ENCODE measurements at places on chromosomes 4 and X.
A peak's percentile ranks its signal among the peaks of the same experiment; 100 is the strongest.

GRCh38 chrX:100928660-100929613 is at the start of gene XKRX:
Gene XKRX, minus strand, starts transcription at chrX:100928917. Its CDS starts 613 bp downstream, at chrX:100928304.
- DNase-seq = no peak

GRCh38 chr4:77344001-77344400 is 187.0 kb downstream of the CCNG2 start:
- no peak for DNase-seq

GRCh38 chrX:31702222-31702621 is 630.4 kb upstream of the FTHL17 start:
- no peak for DNase-seq

- DNase-seq = no peak
Measured at GRCh38 chr4:120263618-120264017, 197.0 kb upstream of the MAD2L1 start.

DNA sequence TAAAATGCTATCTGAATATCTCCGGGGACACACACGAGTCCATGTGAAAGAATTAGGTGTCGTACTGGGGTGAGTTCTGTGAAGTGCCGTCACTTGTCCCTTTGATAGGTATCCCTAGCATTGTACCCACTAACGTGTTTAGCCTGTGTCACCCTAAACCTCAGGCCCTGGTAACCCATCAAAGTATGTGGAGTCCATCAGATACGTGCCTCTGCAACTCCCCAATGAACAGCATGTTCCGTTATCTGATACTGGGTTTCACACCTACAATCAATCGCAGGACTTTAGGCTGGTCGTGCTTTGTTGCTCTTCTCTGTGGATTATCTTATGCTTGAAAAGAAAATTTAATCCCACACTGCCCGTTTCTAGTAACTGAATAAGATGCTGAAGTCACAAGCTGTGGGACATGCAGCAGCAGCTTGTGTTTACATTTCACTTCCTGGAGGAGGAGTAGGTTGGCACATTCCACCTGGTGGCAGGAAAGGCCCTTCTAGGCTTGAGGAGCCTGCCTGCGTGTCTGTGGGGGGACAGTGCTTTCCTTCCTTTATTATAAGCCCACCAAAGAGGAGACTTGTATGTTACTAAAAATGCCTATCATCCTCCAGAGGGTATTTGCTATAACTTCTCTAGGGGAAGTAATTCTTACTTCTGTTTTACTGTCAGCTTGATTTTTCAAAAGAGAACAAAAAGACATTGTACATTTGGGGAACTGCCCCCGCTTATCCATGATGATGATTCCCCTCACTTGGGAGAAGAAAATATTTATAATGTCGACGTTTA is 127.2 kb downstream of the FNIP2 start:
- no peak for DNase-seq

- no peak for DNase-seq
Measured at GRCh38 chr4:20621476-20621875, 78.8 kb upstream of the PACRGL start.

- no peak for DNase-seq
Measured at GRCh38 chrX:136714626-136715599, 65.8 kb downstream of the ARHGEF6 start.

- DNase-seq = no peak
Measured at GRCh38 chr4:569958-570667, 6.0 kb downstream of the TMEM271 start.

- DNase-seq = no peak
Measured at GRCh38 chrX:53580742-53581504, 105.6 kb downstream of the HUWE1 start.

DNA sequence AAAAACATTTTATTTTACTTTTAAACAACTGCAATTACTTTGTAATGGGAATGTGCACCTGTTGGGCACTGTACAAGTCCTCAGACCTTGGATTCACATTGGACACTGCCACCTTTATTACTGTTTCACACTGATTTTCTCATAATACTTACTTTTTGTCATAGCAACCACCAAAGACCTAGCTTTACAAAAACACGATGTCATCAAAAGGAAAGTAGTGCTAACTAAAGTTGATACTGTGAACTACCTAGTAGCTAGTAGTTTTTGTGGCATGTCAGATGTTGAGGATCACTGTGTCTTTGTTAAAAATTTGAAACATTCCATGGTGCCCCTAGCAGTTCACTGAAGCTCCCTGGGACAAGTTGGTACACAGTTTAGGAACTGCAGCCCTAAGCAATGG is 62.9 kb upstream of the HOPX start:
- no peak for DNase-seq

GRCh38 chr4:184808713-184809050 is 17.1 kb downstream of the ACSL1 start:
- no peak for DNase-seq

DNA sequence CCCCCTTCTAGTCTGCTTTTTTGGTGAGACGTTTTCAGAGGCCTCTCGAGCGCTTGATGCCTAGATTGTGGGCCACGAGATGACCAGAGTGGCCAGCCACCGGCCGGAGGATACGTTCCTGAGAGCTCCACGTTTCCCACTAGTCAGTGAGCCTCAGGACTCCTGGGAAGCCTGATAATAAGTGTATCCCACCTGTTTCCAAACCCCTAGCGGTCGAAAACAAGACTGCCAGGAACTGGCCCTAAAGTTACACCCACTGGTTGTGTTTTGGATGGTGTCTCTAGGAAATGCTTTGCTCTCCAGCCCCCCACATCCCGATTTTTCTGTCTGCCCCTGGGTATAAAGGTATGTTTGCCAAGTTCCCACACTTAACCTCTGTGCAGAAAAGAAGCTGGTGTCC is 4.6 kb upstream of the RS1 start:
- no peak for DNase-seq

- DNase-seq = no peak
Measured at GRCh38 chr4:68859655-68860054, 43.9 kb downstream of the UGT2B10 start.

DNA sequence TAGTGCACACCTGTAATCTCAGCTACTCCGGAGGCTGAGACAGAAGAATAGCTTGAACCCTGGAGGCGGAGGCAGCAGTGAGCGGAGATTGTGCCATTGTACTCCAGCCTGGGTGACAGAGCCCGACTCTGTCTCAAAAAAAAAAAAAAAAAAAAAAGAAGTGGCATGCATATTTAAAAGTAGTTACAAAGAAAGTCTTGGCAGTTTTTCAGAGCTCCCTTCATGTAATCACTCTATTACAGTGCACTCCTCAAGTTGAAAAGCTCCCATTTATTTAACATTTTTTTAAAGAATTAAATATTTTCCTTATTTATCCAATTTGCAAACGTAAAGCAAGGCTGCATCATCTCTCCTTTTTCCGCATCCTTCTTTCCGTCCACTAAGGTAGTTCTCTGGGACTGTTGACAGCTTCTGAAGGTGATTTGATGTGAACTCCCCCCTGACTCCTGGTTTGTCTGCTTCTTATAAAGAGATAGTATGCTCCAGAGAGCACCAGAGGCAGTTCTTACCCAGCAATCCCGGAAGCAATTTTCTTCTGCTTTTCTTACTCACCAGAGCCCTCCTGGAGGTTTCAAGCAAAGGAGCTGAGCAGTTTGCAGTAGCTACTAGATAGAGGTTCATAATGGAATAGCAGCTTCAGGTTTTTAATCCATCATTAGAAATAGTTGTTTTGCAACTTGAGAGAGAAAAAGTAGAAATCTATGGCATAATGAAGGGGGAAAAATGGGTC is 151.0 kb downstream of the PALLD start:
- DNase-seq = no peak

GRCh38 chr4:97819294-97819693 is 324.0 kb downstream of the STPG2 start:
- DNase-seq = no peak

DNA sequence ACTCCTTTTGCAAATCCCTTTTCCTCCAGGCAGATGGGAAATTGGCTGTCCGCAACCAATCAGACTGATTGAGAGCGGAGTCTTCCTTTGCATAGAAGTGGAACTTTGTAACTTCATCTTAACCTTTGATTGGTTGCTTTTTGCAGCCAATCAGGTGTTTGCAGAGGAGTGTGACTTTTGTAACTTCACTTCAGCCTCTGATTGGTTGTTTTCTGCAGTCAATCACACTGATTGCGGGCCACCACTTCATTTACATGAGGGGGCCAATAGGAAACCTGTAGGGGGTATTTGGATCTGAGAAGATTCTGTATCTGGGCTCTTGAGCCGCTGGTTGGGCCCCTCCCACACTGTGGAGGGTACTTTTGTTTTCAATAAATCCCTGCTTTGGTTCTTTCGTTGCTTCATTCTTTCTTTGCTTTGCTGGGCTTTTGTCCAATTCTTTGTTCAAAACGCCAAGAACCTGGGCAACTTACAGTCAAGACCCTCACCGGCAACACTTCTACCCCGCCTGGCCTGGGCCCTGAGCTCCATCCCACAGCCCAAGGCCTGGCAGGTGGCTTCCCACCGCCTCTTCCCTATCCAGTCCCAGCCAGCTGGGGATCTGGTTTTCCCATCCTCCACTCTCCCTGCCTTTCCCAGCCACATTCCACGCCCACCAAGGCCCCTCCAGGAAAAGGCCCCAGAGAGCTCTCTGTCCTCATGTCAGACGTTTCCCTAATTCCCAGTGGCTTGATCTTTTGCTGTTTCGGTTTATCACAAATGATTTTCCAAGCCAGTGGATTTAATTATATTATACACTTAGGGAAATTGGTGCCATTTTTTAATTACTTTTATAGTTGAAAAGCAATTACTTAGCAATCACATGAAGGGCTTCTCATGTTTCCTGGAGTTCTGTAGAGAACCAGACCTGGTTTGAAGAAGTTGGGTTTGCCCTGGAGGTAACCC is 110.2 kb upstream of the STX18 start:
- no peak for DNase-seq

GRCh38 chr4:15021311-15021710 is 19.0 kb downstream of the CPEB2 start:
- DNase-seq = no peak

DNA sequence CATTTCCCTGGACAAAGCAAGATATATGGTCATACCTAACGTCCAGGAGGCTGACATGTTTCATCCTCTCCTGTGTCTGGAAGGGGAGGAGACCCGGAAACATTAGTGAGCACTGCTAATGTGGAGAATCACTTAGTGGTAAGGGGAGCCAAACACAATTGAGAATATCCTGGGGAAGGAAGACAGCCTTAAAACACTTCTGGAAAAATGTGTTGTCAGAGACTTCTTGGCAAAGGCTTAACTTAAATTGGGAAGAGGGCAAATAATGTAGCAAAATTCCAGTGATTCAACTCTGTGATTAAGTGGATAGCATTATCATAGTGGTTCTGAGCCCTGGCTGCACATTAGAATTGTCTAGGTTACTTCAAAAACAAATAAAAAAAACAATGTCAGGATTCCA is 39.5 kb downstream of the SPARCL1 start:
- no peak for DNase-seq

- no peak for DNase-seq
Measured at GRCh38 chrX:2316534-2316933, 184.2 kb downstream of the DHRSX start.

DNA sequence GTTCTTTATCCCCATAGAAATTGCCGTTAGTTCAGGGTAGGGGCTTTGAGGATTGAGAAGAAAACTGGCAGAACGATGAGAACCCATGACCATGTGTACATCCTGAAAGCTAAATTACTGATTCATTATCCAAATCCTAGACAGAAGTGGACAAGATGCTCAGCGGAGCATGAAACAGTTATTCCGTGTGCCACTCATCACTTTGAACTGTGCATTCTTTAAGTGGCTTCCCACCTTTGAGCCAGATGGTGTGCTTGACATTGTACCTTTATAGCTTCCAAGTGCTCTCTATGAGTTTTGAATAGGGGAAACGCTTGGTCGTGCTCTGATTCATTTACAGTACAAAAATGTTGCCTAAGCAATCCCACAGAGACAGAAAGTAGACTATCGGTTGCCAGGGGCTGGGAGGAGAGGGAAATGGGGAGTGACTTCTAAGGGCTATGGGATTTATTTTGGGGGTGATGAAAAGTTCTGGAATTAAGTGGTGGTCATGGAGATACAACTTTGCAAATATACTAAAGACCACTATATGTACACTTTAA is 100.0 kb downstream of the DOCK11 start:
- DNase-seq = no peak

GRCh38 chr4:54879576-54879975 is 221.8 kb downstream of the KIT start:
- DNase-seq = no peak

GRCh38 chrX:117376460-117376859 is 740.1 kb downstream of the KLHL13 start:
- DNase-seq = peak; percentile 2

DNA sequence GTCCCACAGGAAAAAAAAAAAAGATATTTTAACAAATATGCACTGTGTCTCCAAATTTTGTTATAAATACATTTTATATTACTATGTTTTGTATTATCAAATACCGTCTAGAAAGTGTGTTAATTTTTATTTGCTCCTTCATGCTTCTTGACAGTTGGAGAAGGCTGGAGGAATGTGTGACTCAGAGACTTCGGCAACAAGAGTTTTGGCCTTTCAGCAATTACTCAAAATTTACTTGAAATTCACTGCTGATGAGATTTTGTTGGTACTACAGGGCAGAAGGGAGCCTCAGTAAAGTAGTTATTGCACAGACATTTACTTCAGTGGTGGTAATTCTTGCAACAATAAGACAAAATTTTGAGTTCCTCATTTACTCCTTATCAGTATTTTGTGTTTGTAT is 2164.0 kb downstream of the PCDH7 start:
- no peak for DNase-seq

DNA sequence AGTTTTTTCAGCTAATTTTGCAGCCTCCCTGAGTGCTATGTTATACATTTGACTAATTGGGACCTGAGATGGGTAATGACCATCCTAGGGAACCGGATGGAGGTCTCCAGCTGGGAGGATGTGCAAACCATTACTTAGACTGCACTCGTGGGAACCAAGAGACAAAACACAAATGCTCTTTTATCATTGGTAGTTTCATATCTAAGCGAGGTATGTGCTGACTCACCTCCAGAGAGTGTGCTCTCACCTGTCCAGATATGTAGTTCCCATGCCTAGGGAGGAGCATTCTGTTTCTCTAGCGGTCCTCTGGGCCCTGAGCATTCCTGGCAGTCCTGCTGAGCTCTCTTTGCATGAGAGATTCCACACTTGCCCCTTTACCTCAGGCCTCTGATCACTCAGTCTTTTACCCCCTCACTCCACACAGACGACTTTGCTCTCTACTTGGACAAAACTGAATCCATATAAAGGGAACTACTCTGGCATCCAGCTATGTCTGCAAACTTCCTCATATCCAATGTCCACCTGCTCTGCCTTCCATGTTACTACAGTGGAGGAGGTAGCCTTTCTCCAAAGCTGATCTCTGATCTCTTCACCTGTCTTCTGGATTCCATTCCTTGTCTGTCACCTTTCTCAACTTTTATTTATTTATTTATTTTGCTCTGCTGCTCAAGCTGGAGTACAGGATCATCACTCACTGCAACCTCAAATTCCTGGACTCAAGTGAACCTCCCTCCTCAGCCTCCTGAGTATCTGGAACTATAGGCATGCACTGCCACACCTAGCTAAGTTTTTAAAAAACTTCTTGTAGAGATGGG is 88.4 kb downstream of the LRP2BP start:
- no peak for DNase-seq

All from HL-60 (cell line).